ENCODE measurements at places on chromosomes 2 and 18.
A peak's percentile ranks its signal among the peaks of the same experiment; 100 is the strongest.

DNA sequence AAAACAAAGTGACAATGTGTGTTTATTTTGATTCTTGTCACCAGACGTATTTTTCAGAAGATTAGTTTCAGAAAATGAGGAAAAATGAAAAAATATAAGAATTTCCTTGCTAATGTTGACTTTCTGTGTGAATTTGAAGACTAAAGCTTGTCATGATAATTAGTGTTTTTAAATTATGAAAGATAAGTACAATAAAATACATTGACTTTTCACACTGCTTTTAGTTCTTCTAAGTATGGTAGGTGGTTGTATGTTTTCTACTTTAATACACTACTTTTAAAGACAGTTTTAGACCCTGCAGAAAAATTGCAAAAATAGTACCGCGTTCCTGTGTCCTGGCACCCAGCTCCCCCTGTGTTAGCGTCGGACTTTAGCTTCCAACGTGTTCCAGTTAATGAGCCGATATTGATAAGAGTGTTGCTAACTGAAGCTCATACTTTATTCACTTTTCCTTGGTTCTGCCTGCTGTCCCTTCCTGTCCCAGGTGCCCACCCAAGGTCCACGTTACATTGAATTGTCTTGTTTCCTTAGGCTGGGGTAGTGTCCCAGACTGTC lies 695 bp downstream of the RBFA start:
- DNase-seq = no peak

DNA sequence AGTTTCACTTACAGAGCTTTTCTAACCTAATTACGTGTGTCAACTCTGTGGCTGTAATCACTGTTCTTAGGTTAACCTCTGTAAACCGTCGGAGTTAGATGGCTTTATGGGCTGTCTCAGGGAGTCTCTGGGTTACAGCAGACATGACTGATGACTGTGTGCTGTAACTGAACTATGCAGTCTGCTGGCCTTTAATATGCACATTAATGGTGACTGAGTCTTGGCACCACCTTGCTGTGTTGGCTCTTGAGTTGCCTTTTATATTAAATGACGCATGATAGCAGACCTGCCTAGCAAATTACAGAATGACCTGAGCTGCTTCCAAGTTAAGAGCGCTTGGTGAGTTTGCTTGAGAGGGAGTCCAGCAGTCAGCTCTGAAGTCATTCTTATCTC lies 90.1 kb downstream of the ACKR3 start:
- no peak for DNase-seq

DNA sequence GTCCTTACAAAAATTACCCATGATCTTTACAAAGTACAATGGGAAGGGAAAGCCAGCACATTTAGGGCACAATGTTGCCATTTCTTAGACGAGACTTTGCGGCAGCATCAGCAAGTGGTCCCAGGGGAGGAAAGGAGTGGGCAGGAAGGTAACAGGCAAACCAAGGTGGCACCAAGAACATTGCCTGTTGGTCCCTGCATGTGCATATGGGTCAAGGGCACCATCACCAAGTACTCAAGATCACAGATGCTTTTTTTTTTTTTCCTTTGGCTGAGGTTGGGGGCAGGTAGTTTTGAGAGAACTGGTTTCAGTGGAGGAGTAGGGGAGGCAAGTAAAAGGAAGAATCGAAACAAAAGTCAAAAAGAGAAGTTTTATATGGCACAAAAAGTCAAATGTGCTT lies 752 bp upstream of the CYTIP start:
- DNase-seq = no peak

DNA sequence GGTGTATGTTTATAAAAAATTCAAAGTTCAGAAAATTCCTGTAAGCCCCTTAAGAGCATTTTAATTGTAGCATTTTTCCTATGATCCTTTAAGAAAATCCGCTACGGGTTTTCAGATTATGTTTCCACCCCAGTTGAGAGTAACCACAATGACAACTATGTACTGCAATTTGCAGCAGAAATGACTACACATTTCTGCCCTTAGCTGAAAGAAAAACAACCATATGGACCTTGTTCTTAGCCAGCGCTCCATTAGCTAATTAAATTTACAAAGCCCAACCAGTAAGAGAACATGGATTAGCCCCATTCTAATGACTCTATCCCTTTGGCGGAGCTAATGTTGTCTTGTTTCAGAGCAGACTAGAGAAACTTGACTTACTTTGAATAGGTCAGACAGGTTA lies 247.6 kb downstream of the SLC8A1 start:
- DNase-seq = no peak

DNA sequence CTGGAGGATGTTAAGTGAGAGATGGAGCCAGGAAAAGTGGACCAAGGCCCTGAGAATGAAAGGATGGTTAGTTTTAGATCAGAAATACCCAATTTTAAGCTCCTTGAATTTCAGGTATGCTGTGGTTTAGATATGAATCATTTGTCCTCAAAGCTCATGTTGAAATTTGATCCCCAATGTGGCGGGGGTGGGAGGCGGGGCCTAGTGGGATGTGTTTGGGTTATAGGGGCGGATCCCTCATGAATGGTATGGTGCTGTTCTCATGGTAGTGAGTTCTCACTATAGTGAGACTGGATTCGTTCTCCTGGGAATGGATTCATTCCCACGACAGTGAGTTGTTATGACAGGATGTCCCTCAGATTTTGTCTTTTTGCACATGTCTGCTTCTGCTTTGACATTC lies 11.4 kb downstream of the MYO5B start:
- DNase-seq = no peak

GRCh38 chr2:231332388-231332787 lies 63.1 kb upstream of the B3GNT7 start:
- no peak for DNase-seq

DNA sequence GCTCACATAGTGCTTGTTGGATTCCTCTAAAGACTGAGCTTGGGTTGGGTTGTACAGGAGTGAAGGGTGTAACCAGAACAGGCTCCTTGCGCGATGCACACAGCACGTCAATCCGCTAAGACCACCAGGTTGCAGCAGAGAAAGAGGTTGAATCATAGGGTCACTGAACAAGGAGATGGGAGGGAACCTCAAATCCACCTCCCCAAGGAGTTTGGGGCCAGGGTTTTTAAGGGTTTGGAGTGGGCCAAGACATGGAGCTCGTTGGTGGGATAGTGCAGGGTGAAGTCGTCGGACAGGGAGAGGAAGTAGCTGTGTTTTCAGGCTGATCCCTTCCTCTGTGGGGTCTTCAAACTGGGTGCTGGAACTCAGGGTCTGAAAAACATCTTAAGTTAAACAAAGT lies 20.8 kb upstream of the MTCL1 start:
- DNase-seq = no peak

DNA sequence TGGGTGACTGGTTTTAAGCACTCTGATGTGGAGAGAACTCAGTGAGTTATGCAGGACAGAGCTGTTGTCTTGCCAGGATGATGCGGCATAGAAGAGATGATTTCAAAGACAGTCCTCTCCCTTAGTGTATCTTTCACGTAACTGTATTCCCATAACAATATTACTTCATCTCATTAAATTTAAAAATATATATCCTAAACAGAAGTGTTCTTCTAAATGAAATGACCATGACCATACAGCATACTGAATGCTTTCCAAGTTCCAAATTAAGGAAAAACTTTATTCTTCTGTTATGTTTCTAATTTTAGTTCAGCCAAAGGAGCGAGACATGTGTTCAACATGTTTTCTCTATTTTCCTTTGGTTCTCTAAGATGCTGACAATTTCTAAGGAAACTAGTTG lies 600.1 kb upstream of the FSHR start:
- no peak for DNase-seq

GRCh38 chr18:58863539-58864145 lies 1.0 kb upstream of the ZNF532 start:
- DNase-seq = no peak

GRCh38 chr18:22044474-22045220 lies 124.7 kb upstream of the GATA6 start:
- DNase-seq = no peak

GRCh38 chr2:139469985-139470384 lies 689.8 kb upstream of the NXPH2 start:
- DNase-seq = no peak

DNA sequence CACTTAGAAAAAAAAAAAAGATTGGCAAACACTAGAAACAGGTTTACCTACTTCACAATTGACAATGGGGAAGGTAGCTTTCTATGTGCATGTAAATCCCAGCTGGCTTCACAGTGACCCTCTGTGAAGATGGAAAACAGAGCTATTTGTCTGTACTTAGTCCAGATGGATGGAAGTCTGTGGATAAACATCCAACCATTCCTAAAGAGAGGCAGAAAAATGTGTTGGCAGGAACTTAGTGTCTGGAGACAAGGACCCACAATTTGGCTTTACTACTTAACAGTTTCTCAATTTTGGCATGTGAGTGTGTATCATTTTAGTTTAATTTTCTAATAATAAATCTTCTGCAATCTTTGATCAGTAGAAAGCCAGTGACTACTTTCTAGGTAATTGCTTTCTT lies 154.4 kb downstream of the RAD51AP2 start:
- no peak for DNase-seq

GRCh38 chr2:208224802-208225201 lies 30.1 kb downstream of the IDH1 start:
- no peak for DNase-seq

DNA sequence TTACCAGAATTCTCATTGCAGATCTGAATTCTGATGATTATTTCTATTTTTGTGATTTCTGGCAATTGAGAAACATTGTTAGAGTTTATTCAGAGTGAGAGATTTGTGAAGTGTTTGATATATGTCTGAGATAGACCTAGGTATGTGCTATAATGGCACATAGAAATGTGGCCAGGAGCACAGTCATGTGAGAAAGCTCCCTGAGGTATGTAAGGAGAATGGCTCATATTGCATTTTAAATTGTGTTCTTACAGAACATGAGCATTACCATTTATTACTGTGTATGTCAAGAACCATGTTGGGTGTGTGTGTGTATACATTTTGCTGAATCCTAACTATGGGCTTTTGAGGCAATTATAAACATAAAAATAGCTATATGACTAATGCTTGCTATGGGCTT lies 101.2 kb downstream of the RAPGEF4 start:
- no peak for DNase-seq

DNA sequence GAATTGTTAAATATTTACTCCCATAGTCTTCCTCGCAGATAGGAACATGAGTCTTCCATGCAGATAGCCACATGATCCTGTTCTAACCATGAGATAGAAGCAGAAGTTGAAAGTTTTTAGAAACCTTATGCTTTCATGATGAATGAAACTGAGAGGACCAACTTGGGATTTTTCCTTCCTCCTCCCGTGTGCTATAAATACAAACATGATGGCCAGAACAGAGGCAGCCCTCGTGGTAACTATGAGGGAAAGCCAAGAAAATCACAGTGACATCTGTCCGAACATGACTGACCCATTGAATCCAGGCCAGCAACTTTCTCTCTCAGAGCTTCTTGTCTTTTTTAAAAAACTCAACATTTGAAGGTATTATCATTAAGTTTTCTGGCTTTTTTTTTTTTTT lies 78.5 kb downstream of the ACAA2 start:
- DNase-seq = no peak

- DNase-seq = no peak
Observed at GRCh38 chr2:118496467-118496866, 351.0 kb downstream of the EN1 start.

GRCh38 chr18:12968619-12969018 lies 20.8 kb downstream of the SEH1L start:
- no peak for DNase-seq

- no peak for DNase-seq
Observed at GRCh38 chr2:218059289-218059688, 9.8 kb upstream of the RUFY4 start.

- DNase-seq = no peak
Observed at GRCh38 chr2:142710336-142710735, 167.1 kb upstream of the KYNU start.

GRCh38 chr18:59233017-59233410 lies 13.1 kb downstream of the GRP start:
- no peak for DNase-seq

- DNase-seq = peak; percentile 27
Observed at GRCh38 chr2:130920415-130921163, 83.9 kb downstream of the ARHGEF4 start.

GRCh38 chr2:157849591-157849990 lies 26.5 kb downstream of the ACVR1 start:
- DNase-seq = no peak

- DNase-seq = no peak
Observed at GRCh38 chr18:49368876-49369440, 91.5 kb downstream of the DYM start.

DNA sequence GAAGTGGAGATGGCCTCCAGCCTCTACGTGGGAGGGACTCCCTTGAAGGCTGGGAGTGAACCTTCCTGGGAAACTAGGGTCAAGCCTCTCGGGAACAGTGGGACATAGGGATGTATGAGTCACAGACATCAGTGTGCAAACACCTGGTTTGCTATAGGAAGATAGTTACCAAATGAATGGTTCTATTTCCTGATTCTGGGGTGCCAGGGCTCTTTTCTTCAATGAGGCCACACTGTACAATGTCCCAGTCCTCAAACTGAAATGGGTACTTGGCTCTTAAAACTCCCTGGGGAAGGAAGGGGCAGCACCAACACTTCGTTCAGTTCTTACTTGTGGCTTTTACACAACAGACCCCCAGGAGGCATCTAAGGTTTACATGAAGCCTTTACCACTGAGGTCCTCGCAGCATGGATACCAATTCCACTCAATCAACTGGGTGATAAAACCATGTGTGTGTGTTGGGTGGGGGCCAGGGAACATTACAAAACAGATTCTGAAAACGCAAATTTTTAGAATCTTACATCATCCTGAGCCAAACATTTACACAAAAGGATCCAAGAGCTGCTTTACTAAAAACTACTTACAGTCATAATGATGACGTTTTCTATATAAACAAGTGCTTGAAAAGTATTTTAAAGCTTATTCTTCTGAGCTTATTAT lies 10.4 kb downstream of the ERFE start:
- no peak for DNase-seq

DNA sequence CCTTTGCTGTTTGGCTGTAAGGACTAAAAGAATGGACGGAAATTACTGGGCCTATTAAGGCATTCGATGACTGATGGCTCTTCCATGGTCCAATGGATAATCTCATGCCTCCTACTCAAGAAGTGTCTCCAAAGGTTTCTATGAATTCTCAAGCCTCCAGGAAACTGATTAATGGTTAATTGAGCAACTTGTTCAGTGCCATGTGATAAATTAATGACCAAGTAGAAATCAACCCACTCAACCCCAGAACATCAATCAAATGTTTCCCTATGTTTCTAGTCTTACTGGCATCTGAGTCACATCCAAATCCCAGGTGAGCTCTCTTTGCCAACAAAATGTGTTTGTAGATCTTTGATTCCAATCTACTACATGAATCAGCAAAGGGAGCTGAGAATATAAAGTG lies 103.6 kb downstream of the NXPH2 start:
- no peak for DNase-seq

DNA sequence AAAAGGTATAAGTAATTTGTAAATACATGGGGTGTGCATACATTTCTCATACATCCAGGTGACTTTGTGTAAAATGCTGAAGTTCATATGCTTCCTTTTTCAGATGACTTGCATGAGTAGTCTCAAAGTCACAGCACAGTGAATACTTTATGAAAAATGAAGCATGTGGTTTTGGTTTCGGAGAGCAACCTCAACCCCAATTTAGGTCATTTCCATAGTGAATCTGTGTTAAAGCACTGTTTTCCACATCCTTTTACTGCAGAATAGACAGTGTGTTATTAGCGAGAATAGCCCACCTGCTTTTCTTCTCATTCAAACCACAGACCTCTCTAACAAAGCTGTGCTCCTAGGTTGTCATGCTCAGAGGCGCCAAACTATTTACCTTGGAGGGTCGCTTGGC lies 204.4 kb upstream of the RASGRP3 start:
- no peak for DNase-seq

Data from stimulated activated CD4-positive, alpha-beta T cell treated with anti-CD3 and anti-CD28 coated beads, TNF-alpha, amount 100 ng/mL, for 1 hour (primary cell).